Sigmoid colon (tissue), 7 donors: ENCODE measurements at places on chromosomes 12 and 14. TPM values are rescaled to one million over a fixed set of nuclear protein-coding genes. Genes with fewer than 3 reads are reported as not detected.

SLC25A47 gene
- not detected for total RNA-seq

CBLN3 gene
- 8.9 TPM for total RNA-seq

TEX22 gene
- not detected for total RNA-seq

RAPGEF3 gene
- 14.6 TPM for total RNA-seq

PLA2G1B gene
- total RNA-seq, result not detected

PXN gene
- total RNA-seq, result 41.6 TPM

SLC15A4 gene
- 19.4 TPM for total RNA-seq

PTPN6 gene
- 10.0 TPM for total RNA-seq

OR4K14 gene
- not detected for total RNA-seq

DNA sequence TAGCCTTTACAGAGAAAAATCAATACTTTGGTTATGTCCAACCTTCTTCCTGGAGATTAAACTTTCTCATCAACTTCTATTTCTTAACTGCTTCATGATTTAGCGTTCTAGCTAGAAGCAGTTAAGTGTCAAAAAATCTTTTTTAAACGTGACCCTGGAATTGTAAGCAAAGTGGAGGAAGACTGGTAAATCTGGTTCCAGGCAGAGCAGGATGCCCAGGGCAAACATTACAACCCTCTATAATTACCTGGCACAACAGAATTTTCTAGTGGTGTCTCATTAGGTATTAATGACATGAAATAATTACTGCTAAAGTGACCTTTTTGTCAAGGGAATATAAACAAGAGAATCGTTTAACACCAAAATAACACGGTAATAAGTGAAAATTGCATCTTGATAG lies 320.8 kb downstream of the MED13L start:
- no peak overlapping the region for H3K27ac ChIP-seq
- no peaks in the 10 kb centered on the region for H3K27me3 ChIP-seq
- DNase-seq, result no peak
- H3K36me3 ChIP-seq, result peaks cover 11% of the 10 kb centered on the region
- H3K4me1 ChIP-seq, result no peaks in the 10 kb centered on the region

DNA sequence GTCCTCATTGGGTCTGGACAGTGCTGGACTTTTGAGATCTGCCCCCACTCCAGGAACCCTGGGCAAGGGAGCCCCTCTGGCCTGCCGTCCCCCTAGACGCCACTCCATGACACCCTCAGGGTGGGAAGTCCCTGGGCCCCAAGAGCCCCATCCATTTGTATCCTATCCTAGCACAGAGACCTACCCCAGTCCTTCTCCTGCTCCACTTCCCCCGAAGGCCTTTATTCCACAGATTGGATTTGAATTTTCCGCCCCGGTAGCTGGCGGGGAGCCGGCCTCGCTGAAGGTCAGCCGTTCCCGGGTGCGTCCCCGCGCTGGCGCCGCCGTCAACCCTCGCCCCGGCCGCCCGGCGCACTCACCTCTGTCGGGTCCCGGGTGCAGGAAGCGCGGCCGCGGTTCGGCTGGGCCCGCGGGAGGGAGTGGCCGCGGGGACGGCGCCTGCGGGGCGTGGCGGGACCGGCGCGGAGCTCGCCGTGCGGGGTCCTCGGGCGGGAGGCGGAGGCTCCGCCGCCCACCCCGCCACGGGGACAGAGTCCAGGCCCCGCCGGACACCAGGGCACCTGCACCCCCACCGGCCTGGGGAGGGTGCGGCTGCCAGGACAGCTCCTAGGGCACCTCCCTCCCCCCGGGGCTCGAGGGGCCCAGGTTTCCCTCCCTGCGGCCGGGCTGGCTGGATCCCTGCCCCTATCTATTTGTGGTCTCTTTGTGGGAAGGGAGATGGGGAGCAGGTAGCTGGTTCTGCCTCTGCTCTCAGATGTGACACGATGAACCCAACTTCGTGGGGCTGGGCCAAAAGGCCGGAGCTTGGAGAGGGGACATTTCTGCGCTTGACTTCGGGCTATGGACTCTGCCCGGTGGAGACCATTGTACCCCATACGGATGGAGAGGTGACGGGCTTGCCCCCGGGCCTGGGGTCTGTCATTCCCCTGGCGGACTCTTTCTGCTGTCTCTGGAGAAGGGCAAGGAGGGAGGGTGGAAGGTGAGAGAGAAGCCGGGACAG lies 19.9 kb upstream of the GPR68 start:
- peak overlapping the region; percentile 39 for H3K4me3 ChIP-seq
- no peak for DNase-seq
- H3K27ac ChIP-seq, result no peak overlapping the region
- H3K4me1 ChIP-seq, result peaks cover 22% of the 10 kb centered on the region
- H3K27me3 ChIP-seq, result no peaks in the 10 kb centered on the region
- H3K36me3 ChIP-seq, result no peaks in the 10 kb centered on the region

GRCh38 chr12:26406813-26407212 lies 211.4 kb downstream of the SSPN start:
- H3K27me3 ChIP-seq, result no peaks in the 10 kb centered on the region
- no peaks in the 10 kb centered on the region for H3K4me1 ChIP-seq
- no peak overlapping the region for H3K27ac ChIP-seq
- no peaks in the 10 kb centered on the region for H3K36me3 ChIP-seq
- H3K4me3 ChIP-seq, result no peak overlapping the region

DNA sequence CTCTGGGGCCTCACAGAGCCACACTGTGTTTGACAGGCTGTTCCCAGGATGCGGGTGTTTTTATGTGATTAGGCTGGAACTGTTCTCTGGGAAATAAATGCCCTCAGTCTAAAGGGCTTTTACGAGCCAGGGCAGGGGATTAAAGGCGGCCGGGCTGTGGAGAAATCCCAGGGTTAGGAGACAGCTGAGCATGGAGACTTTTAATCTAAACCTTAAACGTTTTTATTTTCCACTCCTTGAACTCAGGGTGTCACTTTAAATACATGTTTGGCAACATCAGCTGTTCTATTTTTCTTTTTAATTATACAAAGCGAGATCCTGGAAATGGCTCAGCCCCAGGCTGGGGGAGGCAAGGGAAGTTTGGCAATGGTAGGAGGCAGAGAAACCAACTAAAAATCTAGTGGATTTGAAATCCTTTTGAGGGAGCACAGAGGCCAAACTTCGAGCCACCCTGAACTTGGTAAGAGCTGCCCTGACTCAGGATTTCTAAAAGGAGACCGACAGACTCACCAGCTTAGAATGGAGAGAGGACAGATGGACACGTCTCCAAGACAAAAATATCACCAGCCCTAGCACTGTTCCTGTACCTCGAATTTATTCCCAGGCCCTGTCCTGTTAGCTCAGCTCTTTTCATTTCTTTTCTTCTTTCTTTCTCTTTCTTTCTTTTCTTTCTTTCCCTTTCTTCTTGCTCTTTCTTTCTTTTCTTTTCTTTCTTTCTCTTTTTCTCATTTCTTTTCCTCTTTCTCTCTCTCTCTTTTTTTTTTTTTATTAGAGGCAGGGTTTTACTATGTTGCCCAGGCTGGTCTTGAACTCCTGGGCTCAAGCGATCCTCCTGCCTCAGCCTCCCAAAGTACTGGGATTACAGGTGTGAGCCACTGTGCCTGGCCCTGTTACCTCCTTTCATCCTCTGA lies 15.8 kb upstream of the ORAI1 start:
- no peaks in the 10 kb centered on the region for H3K27me3 ChIP-seq
- H3K27ac ChIP-seq, result peak overlapping the region; percentile 83
- peak; percentile 89 for DNase-seq
- H3K36me3 ChIP-seq, result no peaks in the 10 kb centered on the region

- H3K27me3 ChIP-seq, result no peaks in the 10 kb centered on the region
- no peaks in the 10 kb centered on the region for H3K4me1 ChIP-seq
- no peak overlapping the region for H3K27ac ChIP-seq
- no peak for DNase-seq
- no peak overlapping the region for H3K4me3 ChIP-seq
Observed at GRCh38 chr12:117599849-117600248, 238.4 kb upstream of the NOS1 start.

DNA sequence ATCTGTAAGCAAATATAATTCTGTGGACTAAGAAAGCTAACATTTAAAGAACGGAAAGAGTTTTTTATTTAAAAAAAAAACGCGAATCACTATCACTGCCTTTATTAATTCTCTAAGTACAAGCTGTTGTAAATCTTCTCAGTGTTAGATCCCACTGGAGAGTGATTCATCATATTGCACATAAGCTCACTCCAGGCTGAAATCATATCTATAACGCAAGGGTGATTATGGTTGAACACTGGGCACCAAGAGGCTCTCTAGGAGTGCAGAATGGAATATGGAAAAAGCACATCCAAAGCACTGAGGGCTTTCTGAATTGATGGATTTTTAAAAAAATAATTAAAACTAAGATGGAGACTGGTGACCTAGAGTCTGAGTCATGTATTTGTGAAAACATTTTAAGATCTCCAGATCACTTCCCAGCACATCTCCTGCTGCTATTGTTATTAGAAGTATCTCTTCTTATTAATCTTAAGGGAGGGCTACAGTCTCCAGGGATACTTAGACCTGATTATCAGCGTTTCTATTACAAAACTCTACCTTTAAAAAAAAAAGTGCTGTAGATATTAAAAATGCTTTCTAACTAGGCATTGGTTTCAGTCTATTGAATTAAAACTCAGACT lies 1106.8 kb downstream of the AACS start:
- no peak overlapping the region for H3K27ac ChIP-seq
- no peaks in the 10 kb centered on the region for H3K27me3 ChIP-seq

GRCh38 chr14:77589099-77589498 lies 27.3 kb downstream of the SPTLC2 start:
- H3K4me3 ChIP-seq, result no peak overlapping the region
- DNase-seq, result no peak
- H3K27me3 ChIP-seq, result no peaks in the 10 kb centered on the region
- H3K36me3 ChIP-seq, result no peaks in the 10 kb centered on the region
- peak overlapping the region; percentile 17 for H3K27ac ChIP-seq

DNA sequence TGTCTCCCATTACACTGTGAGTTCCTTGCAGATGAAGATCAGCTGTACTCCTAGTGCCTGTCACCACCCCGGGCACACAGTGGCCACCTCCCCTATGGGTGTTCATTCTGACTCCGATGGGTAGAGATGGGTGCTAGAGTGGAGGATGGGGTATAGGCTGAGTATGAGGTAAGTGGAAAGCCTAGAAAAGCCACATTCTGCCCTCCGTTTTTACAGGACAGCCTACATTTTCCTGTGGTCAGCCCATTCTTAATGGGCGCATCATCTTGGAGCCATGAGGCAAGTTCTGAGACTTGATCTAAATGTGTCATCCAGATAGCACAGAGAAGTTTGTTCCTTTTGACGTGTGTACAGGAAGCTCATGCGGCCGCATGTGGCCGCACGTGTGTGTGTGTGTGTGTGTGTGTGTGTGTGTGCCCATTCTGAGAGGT lies 166.7 kb upstream of the HIF1A start:
- no peak overlapping the region for H3K27ac ChIP-seq
- no peaks in the 10 kb centered on the region for H3K4me1 ChIP-seq
- H3K4me3 ChIP-seq, result no peak overlapping the region
- DNase-seq, result no peak
- no peaks in the 10 kb centered on the region for H3K36me3 ChIP-seq

DNA sequence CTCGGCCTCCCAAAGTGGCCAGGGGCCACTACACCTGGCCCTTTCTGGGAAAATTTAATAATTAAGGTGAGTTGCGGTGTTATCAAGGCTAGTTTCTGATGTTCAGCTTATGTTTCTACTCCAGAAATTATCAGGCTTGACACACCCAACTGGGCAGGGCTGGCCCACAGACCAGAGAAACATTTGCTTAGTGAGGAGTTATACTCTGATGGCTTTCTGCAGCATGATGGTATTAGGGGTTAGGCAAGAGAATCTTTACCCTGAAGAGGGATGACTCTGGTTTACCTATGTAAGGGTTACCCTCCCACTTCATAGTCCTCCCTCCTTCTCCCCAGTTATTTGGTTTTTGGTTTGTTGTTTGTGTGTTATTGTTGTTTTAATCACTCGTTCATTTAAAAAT lies 24.5 kb upstream of the HECTD1 start:
- H3K27ac ChIP-seq, result no peak overlapping the region
- H3K4me1 ChIP-seq, result no peaks in the 10 kb centered on the region
- no peaks in the 10 kb centered on the region for H3K36me3 ChIP-seq
- DNase-seq, result no peak

- peak within 1 kb of the TSS; percentile 94 for H3K27ac ChIP-seq
- peak; percentile 98 for DNase-seq
- H3K27me3 ChIP-seq, result no peaks in the 10 kb centered on the region
- H3K36me3 ChIP-seq, result no peaks in the 10 kb centered on the region
- peak within 1 kb of the TSS; percentile 79 for H3K4me3 ChIP-seq
- H3K4me1 ChIP-seq, result peaks cover 27% of the 10 kb centered on the region
Observed at GRCh38 chr12:6493497-6494257, at the start of gene NCAPD2. NCAPD2 (plus strand) TSS chr12:6494102; CDS start chr12:6495099, 997 bp downstream.

- no peak for DNase-seq
- H3K27ac ChIP-seq, result no peak overlapping the region
- H3K4me3 ChIP-seq, result no peak overlapping the region
Observed at GRCh38 chr12:66599816-66600215, 79.1 kb downstream of the GRIP1 start.

GRCh38 chr12:129681151-129681550 lies 222.7 kb downstream of the TMEM132D start:
- H3K36me3 ChIP-seq, result no peaks in the 10 kb centered on the region
- no peaks in the 10 kb centered on the region for H3K4me1 ChIP-seq
- H3K4me3 ChIP-seq, result no peak overlapping the region
- no peak for DNase-seq
- H3K27me3 ChIP-seq, result no peaks in the 10 kb centered on the region

DNA sequence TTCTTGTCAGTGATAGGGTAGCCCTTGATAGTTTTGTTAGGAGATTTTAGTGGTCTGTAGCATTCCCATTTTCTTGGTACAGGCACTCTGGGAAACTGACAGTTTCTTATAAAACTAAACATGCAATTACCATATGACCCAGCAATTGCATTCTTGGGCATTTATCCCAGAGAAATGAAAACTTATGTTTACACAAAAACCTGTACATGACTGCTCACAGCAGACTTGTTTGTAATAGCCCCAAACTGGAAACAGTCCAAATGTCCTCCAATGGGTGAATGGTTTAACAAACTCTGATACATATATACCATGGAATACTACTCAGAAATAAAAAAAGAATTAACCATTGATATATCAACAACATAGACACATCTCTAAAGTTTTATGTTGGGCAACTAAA lies 75.5 kb downstream of the BORCS5 start:
- H3K4me1 ChIP-seq, result peaks cover 29% of the 10 kb centered on the region
- no peaks in the 10 kb centered on the region for H3K36me3 ChIP-seq
- H3K27me3 ChIP-seq, result no peaks in the 10 kb centered on the region
- H3K4me3 ChIP-seq, result no peak overlapping the region
- DNase-seq, result no peak
- H3K27ac ChIP-seq, result peak overlapping the region; percentile 23
